Activated gamma-delta T cell treated with Interleukin-2 at 50 U/mL for 16 hours (primary cell): ENCODE measurements at places on chromosomes 16 and 17.
A peak's percentile ranks its signal among the peaks of the same experiment; 100 is the strongest.

GRCh38 chr16:89216315-89217137 is 977 bp upstream of the ZNF778 start:
- DNase-seq, result peak; percentile 84

DNA sequence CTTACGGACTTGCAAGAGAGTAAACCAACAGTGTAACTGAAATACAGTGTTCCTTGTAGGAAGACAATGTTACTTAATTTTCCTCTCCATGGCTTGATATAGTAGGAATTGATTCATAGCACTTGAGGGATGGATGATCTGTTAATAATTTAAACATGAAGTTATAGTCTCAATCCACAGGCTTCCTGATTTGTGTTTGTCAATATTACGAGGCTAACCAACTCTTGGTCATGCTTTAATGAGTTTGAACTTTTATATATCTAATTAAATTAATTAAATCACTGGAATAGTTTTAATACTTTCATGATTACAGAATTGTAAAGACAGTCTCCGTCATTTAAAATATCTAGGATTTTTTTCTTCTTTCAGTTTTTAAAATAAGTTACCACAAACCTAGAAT is 112.0 kb upstream of the HAS3 start:
- DNase-seq, result no peak

DNA sequence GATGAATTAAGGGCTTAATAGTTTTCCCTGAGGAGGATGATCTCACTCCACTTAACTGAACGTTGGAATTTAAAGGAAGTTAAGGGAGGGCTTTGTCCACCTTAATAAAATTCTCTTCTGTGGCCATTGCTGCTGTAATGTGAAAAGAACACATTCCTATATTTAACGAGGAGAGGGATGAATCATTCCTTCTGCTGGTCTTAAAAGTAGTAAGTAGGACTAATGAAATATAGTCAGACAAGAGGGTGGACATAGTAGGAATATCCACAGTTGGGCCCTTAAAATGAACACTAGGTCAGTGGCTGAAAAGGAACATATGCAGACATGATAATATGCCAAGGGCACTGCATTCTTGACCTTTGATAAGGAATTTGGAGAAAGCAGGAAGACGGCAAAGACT is 405.6 kb downstream of the PMP22 start:
- no peak for DNase-seq

DNA sequence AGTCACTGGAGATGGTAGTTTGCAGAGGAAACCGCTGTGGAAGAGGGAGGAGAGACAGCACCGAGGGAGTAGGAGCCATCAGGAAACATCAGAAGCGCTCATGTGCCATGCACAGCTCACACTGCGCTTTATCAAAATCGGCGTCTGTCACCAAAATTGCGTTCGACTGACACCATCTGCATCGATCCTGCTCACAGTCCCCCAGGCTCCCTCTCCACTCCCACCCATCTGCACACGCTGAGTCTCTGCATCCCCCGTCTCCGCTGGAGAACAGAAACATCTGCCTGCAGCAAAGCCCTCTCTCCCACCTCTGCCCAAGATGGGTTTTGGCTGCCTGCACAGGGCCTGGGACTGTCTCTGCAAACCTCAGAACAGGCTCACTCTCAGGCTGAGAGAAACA is 187.5 kb upstream of the RPL38 start:
- DNase-seq, result no peak

- no peak for DNase-seq
Observed at GRCh38 chr16:12062343-12063003, 85.9 kb downstream of the SNX29 start.

- DNase-seq, result no peak
Observed at GRCh38 chr16:84087466-84088151, 29.1 kb downstream of the MBTPS1 start.

DNA sequence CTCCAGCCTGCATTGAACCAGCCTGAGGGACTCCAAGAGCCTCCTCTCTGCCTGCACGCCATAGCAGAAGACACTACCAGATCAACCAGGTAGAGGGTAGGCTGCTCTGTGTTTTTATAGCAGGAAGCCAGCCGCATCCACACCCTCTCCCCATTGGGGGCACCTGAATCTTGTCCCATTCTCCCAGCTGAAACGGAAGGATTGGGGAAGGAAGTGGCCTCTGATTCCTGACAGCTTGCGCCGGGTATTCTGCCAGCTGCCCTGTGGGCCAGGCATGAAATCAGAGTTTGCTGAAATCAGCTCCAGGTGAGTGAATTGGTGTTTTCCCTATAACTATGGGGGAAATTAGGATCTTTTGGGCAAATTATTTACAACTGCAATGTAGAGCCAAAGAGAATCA is at the start of gene ZP2:
Gene ZP2 (minus strand): TSS at position 89 of the 400 bp plus-strand sequence. CDS start 27 bp downstream, at position 62.
- no peak for DNase-seq

- no peak for DNase-seq
Observed at GRCh38 chr16:67864594-67864993, 8.3 kb upstream of the EDC4 start.

GRCh38 chr17:78526231-78527025 is 50.8 kb downstream of the DNAH17 start:
- no peak for DNase-seq

- no peak for DNase-seq
Observed at GRCh38 chr17:81028506-81028858, 6.5 kb upstream of the BAIAP2 start.

GRCh38 chr16:82043680-82044584 is 8.9 kb downstream of the HSD17B2 start:
- no peak for DNase-seq

DNA sequence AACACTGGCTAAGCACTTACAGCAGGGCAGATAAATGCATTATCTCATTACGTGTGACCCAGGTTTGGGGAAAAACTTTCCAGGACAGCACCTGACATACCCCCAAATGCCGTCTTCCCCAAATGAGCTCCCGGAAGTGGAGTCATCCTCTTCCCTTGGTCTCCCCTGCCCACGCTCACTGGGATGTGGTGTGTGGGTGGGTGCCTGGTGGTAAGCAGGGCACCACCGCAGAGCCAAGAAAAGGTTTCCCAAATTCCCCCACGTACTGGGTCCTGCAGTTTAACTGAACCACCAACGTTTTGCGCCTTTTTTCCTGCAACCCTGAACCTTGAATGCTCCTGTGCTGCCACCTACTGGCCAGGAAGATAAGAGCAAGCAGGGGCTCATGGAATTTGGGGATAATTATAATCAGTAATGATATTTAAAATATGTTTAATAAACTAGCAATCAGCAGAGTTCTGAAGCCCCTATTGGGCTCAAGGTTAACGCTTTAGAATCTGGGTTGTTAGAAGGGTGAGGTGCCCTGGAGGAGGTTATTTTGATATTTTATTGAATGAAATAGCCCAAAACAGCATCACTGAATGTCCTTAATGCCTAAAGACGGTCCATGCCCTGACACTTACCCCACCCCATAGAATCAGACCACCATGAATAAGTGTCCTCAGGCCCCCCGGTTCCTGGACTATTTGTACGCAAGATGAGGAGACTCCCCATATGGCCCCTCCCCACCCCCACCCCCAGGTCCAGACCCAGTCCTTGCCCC is 8.0 kb downstream of the SPPL2C start:
- DNase-seq, result peak; percentile 47

- no peak for DNase-seq
Observed at GRCh38 chr17:50165867-50166517, at the start of gene SGCA. Gene SGCA (plus strand): TSS chr17:50166005. CDS start chr17:50166041, 36 bp downstream.

GRCh38 chr17:82283208-82283749 is 9.8 kb upstream of the CSNK1D start:
- DNase-seq, result no peak

DNA sequence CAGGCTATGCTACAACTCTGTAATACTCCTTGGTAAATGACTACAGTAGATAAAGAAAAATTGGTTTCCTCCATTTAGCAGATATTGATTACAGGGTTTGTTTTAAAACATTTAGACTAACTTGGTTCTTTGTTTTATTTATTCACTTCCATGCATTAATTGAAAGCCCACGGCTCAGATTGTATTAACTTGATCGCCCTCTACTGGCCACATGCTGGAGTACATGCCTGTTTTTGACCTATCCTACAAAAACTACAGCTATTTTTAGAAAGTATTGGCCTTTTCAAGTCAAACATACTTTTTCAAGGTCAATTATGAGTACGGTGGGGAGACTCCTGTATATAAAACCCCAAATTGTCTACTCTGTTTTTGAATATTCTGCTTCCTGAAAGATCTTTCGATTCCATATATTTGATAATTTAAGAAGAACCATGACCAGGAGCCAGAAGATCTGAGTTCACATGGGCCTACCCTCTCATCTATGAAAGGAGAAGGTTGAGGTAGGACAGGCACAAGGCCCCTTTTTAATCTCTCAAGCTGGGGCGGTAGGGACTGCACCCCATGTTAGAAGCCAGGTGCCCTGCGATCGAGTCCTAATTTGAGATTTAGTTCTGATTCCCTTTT is 51.8 kb downstream of the CA10 start:
- no peak for DNase-seq

- DNase-seq, result peak; percentile 57
Observed at GRCh38 chr17:27471321-27472269, 15.3 kb downstream of the KSR1 start.

GRCh38 chr17:6297960-6298359 is 137.0 kb downstream of the AIPL1 start:
- no peak for DNase-seq

GRCh38 chr17:60862482-60862881 is 184.8 kb downstream of the BCAS3 start:
- no peak for DNase-seq
